Suprapubic skin (tissue), 4 donors: ENCODE measurements at places on chromosomes 5 and 9. TPM values are rescaled to one million over a fixed set of nuclear protein-coding genes. Genes with fewer than 3 reads are reported as not detected.

PCDHGA8 gene
- total RNA-seq, result 1.6 TPM

MSH3 gene
- total RNA-seq, result 11.0 TPM

PRDM12 gene
- not detected for total RNA-seq

GRCh38 chr5:156326718-156327259, at the start of gene SGCD:
Gene SGCD, plus strand, starts transcription at chr5:156327164.
- peak; percentile 79 for DNase-seq

PFN3 gene
- not detected for total RNA-seq

NMUR2 gene
- not detected for total RNA-seq

DNA sequence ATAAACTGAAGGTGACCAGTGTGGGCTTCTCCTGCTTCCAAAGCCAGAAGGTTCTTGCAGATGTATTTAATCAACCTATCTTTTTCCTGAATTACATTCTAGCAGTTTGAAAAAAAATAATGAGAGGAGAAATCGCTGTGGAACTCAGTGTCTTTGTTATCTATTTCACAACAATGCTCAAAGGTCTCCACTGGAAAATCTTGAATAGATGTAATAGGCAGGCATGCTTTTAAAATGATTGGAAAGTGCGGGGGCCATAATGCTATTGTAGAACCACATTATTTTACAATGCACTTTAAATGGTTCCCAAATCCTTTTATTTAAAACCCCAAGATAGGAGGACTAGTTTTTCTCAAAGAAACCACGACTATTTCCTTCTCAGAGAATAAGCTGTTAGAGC, 23.3 kb downstream of the ENC1 start:
- no peak for DNase-seq

- no peak for DNase-seq
Observed at GRCh38 chr9:129868872-129869486, 33.7 kb downstream of the USP20 start.

DNA sequence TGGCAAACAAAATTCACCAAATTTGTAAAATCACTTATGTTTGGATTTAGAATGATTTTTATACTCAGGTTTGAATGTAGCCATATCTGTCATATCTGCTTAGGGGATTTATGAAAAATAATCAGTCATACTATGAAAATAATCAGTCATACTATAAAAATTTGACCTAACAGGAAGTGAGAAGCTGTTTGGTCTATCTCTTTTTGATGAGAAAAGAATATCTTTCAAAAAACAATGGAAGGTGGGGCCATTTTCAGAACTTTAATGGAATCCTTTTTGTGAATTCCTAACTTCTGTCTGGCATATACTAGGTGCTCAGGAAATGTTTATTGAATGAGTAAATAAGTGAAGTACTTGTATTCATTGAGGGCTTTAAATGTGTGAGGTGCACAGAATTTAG, 70.1 kb downstream of the CWC27 start:
- DNase-seq, result no peak

FRMD3 gene
- total RNA-seq, result 6.1 TPM

- DNase-seq, result no peak
Observed at GRCh38 chr9:88220652-88221051, 82.4 kb upstream of the SPATA31C2 start.

- no peak for DNase-seq
Observed at GRCh38 chr9:124613849-124614248, 106.7 kb upstream of the NR5A1 start.

LCN15 gene
- total RNA-seq, result not detected

DNA sequence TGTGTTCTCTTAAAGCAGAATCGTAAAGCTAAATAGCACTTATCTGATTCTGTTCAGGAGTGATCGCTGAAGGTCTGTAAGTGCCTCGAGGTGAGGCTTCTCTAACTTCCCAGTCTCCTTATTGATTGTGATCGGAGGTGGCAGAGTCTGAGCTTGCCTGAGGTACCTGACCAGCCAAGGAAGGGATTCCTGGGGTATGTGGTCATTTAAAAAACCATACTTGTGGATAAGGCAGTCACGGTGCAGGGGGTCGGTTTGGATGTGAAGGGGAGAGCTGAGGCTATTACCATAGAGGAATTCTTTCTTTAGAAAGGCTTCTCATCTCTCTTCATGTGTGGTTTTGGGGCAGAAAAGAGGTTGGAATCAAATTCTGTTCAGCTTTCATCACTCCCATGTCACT, 193.7 kb downstream of the TLE4 start:
- no peak for DNase-seq

DNA sequence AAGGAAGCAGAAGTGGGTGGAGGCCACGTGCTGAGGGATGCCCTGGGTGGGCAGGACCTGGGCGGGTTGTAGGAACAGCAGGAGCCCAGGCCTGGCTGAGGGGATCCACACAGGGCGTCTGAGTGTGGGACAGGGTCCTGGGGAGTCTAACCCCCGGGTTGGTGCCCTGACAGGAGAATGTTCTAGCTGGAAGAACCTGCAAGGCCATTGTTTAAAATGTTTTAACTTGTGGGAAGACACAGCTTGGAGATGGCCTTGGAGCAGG, 33.9 kb upstream of the SUSD3 start:
- no peak for DNase-seq

DNA sequence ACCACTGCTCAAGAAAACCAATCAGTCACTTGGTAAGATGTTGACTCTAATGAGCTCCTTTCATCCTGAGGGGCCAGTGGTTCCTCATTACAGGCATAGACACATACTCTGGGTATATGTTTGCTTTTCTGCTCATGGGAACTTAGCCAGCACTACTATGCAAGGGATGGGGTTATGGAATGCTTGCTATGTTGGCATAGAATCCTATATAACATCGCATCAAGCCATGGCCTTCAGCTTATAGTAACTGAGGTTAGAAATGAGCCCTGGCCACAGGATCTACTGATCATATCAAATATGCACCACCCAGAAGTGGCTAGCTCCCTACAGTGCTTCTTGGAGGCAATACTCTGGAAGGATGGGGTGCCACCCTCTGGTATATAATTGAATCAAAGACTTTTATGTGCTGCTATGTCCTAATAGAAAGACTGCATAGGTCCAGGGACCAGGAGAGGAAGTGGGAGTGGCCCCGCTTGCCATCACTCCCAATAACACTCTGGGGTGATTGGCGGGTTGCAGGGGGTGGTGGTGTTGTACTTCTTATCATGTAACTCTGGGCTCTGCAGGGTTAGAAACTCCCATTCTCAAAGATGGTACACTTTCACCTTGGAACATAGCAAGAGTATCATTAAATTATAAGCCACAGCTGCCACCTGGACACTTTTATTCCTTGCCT, 70.3 kb downstream of the ZNF366 start:
- DNase-seq, result no peak

GRCh38 chr9:14645648-14646047, 47.6 kb downstream of the ZDHHC21 start:
- DNase-seq, result no peak

DNA sequence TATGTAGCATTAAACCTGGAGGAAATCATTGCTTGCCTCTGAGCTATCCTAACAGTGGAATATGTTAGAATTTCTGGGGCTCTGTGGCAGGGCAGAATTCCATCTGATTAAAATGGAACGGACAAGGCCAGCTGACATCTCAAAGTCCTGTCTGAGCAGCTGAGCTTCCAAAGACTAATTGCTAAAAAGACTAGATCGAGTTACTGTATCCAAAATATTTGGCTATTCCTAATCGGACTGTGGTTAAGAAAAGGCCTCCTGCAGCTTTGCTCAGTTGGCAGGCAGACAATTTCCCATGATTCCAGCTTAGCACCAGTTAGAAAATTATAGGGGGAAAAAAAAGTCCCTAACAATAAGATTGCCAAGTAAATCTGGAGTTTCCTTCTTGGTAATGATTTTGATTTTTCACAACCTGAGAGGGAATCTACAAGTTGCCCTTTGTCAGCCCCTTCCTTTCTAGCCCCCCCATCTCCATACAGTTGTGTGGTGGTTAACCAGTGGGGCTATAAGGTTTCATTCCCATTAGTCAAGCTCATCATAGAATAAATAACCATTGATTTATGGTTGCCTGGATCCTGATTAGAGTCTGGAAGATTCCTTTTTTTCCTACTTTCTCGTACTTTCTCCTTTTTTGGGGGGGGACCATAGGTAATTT, 26.4 kb downstream of the PTGR1 start:
- DNase-seq, result no peak

GRCh38 chr5:75055727-75056144, 3.4 kb upstream of the GCNT4 start:
- no peak for DNase-seq

DNA sequence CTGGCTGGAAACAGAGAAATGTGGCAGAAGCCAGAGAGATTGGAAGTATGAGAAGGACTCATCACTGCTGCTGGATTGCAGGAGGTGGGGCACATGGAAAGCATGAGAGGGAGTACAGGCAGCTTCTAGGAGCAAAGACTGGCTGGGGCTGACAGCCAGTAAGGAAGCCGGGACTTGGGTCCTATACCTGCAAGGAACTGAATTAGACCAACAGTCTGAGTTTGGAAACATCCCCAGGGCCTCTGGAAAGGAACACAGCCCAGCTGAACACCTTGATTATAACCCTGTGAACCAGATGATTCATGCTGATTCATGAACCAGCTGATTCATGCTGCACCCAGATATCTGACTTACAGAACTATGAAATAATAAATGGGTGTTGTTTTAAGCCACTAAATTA, 93.4 kb downstream of the OSTF1 start:
- DNase-seq, result no peak

DNA sequence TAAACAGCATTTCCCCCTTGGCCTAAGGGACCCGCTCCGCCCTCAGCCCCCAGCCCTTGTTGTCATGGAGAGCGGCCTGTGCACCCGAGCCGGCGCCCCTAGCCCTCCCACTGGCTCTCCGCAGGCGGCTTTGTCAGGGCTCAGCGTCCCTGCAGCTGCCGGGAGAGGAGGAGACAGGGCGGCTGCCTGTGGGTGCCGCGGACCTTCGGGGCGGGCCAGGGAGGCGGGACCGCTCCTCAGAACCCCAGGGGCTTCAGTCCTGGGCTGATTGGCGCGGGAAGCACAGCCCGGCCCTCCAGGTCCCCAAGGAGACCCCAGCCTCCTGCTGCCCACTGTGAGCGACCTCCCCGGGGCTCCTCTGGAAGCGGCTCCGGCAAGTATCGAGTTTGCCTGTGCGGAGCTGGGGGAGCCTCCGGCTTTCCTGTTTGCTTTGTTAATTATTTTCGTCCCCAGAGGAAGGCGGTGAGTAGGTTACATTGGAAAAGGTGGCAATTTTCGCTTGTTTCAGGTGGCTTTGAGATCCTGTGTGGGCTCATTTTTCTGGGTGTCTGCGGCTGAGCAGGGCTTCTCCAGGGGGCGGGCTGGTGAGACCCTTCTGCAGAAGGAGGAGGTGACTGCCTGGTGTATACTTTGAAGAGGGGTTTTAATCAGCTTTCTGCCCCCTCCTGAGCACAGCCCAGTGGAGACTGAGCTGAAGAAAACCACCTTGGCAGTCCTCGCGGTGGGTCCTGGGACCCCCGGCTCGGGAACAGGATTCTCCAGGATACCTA, at the start of gene FGD3:
TSS of gene FGD3 (plus strand) at position 256 of the 770 bp plus-strand sequence. CDS start 28,734 bp downstream, outside the sequence.
- peak; percentile 76 for DNase-seq

PDE6A gene
- total RNA-seq, result 0.17 TPM

DNA sequence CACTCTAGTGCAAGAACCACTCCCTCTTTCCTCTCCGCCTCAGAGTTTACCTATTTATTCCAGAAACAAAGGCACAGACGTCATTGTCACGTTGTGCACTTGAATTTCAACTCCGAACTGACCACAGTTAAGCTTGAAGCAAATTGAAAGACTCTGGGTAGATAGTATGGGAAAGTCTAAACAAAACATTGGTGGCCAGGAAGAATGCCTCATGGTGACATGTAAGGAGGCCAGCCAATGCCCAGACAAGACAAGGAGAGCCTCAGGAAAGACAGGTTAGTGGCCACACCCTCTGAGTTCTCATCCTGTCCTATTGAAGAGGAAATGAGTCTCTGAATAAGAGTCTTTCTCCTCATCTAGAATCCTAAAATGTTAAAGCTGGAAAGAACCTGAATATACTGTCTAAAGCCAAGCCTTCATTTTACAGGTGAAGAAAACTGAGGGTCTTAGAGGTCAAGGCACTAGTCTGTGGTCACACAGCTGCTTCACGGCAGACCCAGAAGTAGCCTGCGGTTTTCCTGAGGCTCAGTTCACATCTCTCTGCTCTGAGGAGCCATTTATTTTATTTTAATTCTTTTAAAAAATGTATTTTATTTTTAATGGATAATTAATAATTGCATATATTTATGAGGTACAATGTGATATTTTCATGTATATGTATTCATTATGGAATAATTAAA, 30.2 kb downstream of the ZFAND5 start:
- DNase-seq, result no peak

FBXO10 gene
- total RNA-seq, result 2.8 TPM

- no peak for DNase-seq
Observed at GRCh38 chr5:124395287-124395686, 351.2 kb downstream of the ZNF608 start.

RICTOR gene
- 92.6 TPM for total RNA-seq

DNA sequence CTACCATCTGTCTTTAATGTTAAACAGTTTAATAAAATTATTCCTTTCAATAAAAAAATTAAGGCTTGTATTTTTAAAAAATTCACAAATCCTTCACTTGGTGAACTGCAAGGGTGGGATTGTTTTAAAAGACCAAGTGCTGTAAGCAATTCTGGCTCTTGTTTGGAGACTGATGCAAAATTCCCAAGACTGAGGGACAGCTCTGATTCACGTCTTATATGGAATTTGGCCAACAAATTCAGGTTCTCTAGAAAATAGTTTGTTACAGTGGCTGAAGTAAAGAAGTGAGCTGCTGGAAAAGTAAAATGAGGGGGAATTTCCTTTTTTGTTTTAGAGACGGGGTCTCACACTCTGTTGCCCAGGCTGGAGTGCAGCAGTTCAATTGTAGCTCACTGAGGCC, 58.3 kb downstream of the PRELID2 start:
- DNase-seq, result no peak

- DNase-seq, result no peak
Observed at GRCh38 chr9:110758201-110758600, 89.6 kb downstream of the MUSK start.

SHOC1 gene
- 0.91 TPM for total RNA-seq

- DNase-seq, result no peak
Observed at GRCh38 chr9:91771027-91771426, 179.0 kb downstream of the ROR2 start.

GPSM1 gene
- total RNA-seq, result 13.9 TPM

- DNase-seq, result no peak
Observed at GRCh38 chr5:129511291-129511690, 51.2 kb downstream of the ADAMTS19 start.

DNA sequence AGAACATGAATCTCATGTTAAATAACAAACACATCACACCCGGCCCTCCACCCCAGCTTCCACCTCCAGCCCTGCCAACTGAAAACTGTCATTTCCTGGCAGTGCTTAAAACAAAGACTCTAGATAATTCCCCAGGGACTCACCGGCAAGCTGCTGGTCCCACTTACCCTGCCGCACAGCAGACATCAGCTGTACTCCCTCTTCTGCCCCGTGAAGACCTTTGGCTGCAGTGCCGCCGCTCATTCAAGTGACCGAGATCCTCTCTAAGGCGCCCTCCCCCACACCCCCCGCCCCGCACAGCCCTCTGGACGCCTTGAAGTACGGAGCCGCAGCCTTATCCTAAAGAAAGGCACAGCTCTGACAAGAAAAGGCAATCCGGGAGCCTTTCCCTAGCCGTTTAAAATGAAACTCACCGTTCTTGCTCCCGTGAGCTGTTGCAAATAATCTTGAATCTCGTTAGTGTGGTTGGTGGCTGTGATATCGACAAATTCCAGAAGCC, 434 bp downstream of the GLRX start:
- no peak for DNase-seq

NUTM2F gene
- 0.24 TPM for total RNA-seq
